Right ventricle myocardium inferior (tissue), 1 donor: ENCODE measurements at places on chromosomes 12 and 14.

GRCh38 chr14:24092110-24092504 is 2.0 kb upstream of the PCK2 start:
- DNase-seq, result no peak

- DNase-seq, result peak; percentile 90
These were observed 23.6 kb downstream of the HSP90AA1 start for GRCh38 chr14:102063109-102063807.

DNA sequence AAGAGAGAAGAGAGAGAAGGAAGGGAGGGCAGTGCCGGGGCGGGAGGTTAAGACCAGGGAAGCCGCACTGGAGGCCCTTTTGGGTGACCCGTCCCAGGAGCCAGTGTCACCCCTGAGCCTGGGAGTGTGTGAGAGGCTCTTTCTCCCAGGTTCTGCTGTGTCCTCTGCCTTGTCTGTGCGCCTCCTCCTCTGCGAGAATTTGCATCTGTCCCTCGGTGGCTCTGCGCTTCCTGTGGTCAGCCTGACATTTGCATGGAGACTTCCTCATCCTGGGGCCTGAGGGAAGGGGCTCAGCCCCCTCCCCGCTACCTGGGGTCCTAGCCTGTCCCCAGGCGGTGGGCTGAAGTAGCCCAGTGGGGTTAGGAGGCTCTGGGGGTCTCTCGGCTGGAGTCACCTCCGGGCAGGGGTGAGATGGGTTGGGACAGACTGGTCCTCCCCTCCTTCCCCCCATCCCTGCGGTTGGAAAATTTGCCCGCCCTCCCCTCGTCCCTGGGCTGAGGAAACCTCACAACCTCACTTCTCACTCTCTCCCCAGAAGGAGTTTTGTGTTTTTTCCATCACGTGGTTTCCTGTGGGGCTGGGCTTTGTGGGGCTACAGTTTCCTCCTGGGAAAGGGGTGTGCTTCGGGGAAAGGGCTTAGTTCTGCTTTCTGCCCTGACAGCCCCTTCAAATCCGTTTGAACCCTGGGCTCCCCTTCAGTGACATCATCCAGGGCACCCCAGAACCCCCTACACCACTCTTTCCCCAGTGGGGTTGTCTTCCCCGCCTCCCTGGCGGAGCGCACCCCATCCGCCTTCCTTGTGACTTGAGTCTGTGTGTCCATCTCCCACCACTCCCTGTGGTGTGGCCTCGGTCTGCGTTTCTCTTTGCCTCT is 2.5 kb downstream of the PTPN6 start:
- DNase-seq, result peak; percentile 84

DNA sequence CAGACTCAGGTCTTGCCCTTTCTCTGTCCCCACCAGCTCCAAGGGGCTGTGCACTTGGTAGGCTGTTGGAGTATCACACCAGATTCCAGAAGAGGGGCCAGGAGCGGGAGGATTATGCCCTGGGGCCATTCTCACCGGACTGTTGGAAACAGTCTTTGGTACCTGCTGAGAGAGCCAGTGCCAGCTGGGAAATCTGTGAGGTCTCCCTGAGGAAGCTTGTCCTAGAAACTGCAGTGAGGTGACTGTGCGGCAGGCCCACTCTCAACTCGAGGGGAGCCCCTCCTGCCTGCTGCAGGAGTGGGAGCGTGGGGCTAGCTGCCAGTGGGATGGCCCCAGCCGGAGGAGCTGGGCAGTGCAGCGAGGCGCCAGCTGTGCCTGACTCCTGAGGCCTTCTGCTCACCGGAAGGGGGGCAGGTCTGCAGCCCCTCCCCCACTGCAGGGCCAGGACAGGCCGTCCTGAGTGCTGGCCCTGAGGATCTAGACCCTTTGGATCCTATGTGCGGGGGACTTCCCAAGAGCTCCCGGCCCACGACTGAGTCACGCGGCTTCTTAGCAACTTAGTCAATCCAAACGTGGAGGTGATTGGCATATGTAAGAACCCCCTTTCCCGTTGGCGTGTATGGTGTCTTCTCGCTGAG is 295.2 kb downstream of the CACNA1C start:
- DNase-seq, result no peak

DNA sequence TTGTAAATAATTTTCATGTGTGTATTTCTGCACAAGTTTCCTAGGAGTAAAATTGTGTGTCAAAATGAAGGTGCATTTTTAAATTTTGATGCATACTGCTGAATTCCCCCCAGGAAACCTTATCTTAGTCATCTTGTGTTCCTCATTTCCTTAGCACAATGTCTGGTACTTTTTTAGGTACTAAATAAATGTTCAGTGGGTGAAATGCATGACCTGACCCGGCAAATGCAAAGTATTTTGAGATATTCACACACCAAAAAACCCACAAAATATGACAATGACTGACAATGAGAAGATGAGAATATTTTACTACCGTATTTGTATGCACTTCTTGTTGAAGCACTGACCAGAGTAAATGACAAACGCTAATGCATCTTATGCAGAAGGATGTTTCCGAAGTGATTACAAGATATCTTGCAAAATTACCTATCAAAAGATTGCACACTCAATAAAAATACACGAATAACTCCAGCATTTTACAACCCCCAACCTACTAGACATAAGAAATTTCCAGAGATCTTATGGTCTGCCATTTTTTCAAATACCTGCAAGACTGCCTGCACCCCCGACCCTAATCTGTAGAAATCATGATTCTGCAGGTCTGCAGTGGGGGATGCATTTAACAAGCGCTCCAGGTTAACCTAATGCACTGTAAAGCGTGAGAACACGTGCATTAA is 895 bp upstream of the PRKAB1 start:
- no peak for DNase-seq

DNA sequence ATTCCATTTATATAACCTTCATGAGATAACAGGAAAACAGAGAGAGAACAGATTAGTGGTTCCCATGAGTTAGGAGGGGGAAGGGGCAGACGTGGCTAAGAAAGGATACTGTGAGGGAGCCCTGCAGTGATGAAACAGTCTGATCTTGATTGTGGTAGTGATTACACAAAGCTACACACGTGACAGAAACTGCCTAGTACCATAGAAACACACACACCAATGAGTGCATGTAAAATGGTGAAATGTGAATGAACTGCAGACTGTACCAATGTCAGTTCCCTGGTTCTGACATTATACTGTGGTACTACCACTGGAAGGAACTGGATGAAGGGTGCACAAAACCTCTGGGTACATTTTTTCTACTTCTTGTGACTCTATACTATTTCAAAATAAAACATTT is 36.9 kb downstream of the NRDE2 start:
- no peak for DNase-seq

DNA sequence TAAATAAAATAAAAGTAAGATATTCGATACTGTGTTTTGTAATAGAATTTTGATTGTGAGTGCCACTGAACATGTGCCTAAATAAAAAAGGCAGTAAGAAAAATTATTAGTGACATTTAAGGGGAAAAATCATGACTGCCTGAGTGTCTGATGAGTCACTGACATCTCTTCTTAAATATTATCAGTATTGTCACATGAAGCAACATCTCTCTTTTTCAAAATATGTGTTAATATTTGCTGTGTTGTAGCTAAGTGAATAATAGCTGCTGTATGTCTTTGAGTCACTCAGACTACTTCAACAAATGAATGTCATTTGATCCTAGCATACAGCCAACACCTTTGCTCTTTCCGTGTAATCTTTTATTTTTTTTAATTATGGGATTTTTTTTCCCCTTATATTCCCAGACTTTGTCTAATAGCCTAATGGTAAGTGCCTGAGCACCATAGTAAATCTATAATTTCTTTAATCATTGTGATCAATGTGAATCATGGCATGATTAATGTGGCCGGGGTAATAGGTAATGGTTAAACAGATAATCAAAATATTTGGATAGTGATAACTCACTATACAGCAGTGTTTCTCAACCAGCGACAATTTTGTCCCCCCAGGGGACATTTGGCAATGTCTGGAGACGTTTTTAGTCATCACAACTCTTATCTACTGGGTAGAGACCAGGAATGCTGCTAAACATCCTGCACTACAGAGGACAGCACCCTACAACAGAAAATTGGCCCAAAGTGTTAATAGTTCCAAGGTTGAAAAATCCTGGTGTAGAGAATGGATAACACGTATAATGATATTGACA is 11.7 kb upstream of the OTX2 start:
- no peak for DNase-seq

DNA sequence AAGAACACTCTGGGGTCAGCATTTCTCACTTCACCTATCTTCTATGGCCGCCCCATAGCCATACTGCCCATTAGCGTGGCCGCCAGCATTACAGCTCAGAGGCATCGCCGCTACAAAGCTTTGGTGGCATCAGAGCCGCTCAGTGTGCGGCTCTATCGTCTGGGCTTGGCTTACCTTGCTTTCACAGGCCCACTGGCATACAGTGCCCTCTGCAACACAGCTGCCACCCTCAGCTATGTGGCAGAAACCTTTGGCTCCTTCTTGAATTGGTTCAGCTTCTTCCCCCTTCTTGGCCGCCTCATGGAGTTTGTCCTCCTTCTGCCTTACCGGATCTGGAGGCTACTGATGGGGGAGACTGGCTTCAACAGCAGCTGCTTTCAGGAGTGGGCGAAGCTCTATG is 2.6 kb downstream of the DNAJC22 start:
- DNase-seq, result no peak

GRCh38 chr12:49264873-49265792 is at the start of gene TUBA1C:
TSS of gene TUBA1C (plus strand) at chr12:49265082. CDS start at chr12:49265182, 100 bp downstream.
- DNase-seq, result peak; percentile 96

DNA sequence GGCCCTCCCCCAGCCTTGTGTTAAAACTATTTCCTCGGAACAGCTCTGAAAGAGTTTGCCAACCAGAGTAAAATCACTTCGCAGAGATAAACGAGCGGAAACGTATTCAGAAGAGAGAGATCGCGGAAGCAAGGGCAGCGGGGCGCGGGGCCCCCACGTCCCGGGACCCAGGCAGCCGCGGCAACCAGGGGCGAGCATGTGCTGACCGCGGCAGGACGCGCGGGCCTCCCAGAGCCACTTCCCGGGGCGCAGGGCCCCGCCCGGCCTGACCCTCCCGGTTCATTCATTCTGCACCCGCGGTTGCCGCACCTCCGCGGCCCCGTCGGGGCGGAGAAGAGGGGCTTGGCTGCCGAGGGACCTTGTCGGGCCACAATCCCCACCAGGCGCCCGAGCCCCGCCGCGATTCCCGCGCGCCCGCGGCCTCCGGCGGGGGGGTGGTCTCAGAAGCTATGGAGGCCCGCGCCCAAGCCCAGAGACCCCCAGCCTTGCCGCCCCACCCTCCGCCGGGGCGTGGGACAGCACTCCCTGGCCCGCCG is 598 bp downstream of the UBE2N start:
- no peak for DNase-seq

DNA sequence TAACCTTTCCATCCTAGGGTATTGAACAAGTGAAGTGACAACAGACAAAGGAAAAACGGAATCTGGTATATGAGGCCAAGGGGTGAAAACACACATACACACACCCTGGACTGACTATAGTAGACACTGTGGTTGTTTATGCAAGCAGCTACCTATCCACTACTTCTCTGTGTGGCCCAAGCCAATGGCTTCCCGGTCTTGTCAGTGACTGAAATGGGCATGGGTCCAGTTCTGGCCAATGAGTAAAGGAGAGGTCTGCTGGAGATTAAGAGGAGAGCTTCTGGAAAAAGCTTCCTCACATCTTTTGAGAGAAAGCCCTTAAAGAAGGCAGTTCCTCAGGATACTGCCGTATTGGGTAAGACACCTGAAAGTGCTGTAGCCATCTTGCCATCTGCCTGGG is 19.3 kb downstream of the MBIP start:
- no peak for DNase-seq

GRCh38 chr12:68207276-68207675 is 18.3 kb downstream of the IL26 start:
- no peak for DNase-seq

- no peak for DNase-seq
These were observed 51.1 kb upstream of the C14orf180 start for GRCh38 chr14:104528496-104528895.

GRCh38 chr12:98592825-98593322 is 612 bp upstream of the SLC25A3 start:
- no peak for DNase-seq

DNA sequence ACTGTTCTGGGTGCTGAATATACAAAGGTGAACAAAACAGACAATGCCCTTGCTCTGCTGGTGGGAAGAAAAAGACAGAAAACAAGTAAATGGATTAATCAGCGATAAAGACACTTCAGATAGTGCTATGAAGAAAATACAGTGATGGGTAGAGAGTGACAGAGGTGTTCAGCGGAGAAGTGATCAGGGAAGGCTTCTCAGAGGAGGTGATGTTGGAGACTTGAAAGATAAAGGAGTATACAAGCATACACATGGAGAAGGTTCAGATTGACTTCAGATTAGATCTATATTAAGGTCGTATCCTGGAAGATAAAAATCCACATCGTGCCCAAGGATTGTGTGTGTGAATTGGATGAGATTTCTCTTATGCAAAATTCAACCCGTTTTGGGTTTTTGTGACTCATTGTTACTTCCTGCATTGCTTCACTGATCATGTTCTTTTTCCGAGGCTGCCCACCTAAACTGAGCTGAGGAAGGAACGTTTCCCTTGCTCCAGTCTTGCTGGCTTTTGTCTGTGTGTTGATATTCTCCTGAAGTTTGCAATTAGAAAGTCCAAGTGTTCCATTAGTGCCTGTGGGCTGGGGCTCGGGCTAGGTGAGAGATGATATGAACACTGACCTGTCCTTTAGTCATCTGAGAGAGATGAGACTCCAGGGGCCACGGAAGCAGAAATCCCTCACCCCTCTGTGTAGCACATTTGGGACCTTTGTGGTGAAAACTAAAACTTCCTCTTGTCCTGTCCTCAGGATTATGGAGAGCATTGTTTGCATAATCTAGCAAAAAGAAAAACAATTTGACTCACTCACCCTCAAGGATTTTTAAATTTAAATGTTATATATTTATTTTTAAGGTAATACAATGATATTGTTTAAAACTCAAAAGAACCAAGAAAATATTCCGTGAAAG is 27.6 kb downstream of the PLXNC1 start:
- no peak for DNase-seq

DNA sequence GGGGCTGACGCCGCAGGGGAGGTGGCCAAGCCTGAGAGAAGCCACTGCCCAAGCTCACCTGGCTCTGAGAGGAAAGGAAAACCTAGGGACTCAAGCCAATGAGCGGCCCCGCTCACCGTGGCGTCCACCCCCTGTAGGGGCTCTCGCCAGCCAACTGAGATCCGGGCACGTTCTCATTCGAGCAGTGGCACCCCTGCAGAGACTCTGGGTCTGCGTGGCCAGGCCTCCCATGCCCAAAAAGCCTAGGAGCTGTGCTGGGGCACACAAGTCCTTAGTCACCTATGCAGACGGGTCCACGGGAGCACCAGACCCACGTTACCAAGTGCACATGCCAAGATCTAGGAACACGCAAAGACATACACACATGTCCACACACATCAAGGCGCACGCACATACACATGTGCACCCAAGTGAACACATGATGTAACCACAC is 106.2 kb downstream of the NCOR2 start:
- DNase-seq, result peak; percentile 34

DNA sequence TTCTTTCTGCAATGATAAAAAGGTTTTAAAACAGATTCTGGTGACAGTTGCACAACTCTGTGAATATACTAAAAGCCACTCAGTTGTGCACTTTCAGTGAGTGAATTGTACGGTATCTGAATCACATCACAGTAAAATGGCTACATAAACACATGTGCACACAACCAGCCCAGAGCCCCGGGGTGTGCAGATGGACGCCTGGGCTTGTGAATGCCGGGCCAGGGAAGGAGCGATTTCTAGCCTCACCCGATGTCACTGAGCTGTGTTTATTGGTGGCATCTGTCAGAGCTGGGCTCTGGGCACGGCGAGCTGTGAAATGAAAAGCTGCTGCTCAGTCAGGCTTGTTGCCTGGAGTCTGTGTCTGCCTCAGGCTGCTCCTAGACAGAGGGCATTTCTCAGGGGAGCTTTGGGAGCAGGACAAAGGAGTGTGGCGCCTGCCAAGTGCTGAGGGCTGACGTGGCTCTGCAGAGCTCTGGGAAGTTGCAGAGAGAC is 25.9 kb downstream of the RHOF start:
- peak; percentile 78 for DNase-seq
